ENCODE measurements at places on chromosomes 7 and 10.

- peak; percentile 90 for DNase-seq
Measured at GRCh38 chr7:154451480-154452457, 399.6 kb downstream of the DPP6 start.

DNA sequence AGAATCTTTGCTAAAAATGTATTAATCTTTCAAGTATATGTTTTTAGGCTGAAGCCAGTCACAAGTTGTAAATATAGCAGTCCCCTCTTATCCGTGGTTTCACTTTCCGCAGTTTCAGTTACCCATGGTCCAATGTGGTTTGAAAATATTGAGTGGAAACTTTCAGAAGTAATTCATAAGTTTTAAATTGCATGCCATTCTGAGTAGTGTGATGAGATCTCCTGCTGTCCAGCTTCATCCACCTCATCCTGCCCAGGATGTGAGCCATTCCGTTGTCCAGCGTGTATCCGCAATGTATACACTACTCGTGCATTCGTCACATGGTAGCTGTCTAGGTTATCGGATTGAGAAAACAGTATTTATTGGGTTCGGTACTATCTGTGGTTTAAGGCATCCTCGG, 12.2 kb downstream of the PDCD4 start:
- no peak for DNase-seq

DNA sequence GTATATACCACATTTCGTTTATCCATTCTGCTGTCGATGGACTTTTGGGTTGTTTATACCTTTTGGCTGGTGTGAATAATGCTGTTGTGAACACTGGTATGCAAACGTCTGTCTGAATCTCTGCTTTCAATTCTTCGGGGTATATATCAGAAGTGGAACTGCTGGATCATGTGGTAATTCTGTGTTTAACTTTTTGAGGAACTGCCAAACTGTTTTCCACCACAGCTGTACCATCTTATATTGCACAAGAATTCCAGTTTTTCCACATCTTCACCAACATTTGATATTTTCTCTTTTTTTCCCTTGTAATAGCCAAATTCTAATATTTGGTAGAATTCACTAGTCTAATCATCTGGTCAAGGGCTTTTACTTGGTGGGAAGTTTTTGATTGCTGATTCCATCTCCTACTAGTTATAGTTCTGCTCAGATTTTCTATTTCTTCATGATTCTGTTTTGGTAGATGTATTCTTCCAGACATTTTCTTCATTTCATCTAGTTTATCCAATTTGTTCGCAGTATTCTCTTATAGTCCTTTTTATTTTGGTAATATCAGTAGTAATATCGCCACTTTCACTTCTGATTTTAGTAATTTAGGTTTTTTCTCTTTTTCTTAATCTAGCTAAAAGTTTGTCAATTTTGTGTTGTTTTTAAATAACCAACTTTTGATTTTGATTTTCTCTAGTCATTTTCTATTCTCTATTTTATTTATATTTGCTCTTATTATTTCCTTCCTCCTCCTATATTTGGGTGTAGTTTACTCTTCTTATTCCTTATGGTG, 271.2 kb downstream of the ZEB1 start:
- DNase-seq, result peak; percentile 55

GRCh38 chr10:131049016-131049415, 262.5 kb downstream of the TCERG1L start:
- DNase-seq, result no peak

- no peak for DNase-seq
Measured at GRCh38 chr7:20238754-20239324, 21.7 kb upstream of the MACC1 start.

GRCh38 chr10:7444551-7445121, 33.8 kb upstream of the SFMBT2 start:
- DNase-seq, result peak; percentile 34

DNA sequence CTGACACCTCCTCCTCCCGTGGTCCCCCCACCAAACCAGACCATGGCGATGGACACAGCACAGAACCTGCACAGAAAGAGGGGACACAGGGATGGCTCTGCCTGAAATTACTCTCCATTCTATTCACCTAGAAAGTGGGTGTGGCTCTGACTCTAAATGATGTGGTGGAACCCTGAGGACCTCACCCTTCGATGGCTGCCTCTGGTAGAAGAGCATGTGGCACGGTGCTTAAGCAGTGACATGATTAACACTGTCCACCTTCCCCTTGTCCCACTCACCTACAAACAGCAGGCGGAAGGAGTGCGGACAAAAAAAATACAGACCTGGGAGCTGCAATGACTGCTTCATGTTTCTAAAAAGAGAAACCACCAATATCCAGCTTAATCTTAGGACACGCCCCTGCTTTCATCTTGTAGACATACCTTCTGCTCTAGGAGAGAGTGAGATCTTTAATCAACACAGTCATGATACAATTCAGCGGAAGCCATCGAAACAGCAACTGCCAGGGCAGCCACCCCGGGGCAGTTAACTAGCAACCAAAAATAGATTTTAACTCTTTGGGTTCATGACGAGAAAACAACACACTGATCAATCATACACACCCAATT, 11.4 kb downstream of the JCAD start:
- DNase-seq, result no peak

DNA sequence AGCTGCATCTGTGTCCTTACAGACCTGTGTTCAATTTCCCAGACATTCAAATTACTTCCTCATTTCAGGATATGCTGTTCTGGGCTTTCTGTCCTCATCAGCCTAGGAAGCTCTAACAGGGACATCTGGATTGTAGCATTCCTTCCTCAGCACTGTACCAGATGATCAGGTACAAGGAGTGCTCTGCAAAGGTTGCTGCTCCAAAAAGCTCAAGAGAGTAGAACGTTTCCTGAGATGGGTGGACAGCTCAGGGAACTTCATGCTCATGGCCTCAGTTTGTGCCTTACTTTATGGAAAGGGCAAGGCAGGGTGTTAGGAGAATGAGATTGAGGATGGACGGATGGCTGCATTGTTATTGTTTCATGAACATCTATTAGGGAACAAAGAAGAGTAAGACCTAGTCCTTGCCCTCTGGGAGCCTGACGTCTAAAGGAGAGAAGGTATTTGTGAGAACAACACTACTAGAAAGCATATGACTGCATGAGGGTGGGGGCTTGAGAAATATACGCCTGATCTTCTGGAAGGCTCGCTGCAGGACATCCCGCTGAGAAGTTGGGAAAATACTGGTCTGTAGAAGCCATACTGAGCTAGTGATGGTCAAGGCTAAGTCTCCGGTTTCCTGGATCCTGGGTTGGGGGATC, 10.5 kb upstream of the ZNF212 start:
- DNase-seq, result peak; percentile 6

- peak; percentile 30 for DNase-seq
Measured at GRCh38 chr7:112420236-112420861, 29.9 kb upstream of the IFRD1 start.

DNA sequence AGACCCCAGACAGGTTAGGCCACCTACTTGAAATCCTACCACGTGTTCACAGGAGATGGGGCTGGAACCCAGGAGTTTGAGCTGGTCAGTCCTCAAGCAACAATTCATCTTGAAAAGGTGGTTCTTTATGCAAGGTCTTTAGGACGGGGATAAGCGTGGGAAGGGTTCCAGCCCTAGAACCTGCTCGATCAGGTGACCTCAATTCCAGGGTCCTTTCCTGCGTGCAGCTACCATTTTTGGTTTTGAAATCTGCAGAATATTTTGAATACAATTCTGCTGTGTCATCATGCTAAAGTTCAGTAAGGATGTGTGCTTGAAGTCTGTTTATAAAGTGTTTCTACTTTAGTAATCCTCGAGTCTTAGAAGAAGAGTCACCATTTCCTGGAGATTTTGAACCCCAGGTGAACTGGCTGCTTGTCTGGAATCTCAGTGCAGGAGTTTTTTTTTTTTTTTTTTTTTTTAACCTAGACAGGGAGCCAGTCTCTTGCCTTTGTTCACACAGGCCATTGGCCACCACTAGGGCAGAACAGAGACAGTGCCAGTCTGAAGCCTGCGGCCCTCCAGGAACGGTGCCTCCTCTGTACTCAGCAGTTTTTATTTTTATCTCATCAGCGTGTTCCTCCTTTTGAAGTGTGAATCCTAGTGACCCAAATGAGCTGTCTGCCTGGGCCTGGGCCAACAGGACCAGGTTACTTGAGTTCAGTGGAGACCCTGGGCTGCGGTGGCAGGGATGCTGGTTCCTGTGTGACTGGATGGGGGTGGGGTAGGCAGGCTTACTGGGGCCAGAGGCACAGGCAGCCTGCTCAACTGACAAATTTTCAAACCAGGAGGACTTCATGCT, 54.6 kb downstream of the EEPD1 start:
- peak; percentile 67 for DNase-seq

GRCh38 chr10:63554657-63555056, 33.5 kb downstream of the REEP3 start:
- no peak for DNase-seq

DNA sequence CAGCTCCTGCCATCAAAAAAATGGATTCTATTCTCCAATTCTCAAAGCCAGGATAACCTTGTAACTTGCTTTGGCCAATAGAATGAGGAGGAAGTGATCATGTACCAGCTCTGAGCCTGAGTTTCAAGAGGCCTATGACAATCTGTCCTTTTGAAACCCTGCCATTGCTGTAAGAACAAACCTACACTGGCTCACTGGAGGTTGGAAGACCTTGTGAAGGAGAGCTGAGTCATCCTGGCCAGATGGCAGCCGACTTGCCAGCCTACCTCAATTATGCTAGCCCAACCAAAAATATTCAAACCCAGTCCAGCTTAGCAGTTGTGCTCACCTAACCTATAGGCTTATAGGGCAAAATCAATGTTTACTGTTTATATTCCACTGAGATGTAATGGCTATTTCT, 93.0 kb downstream of the HGF start:
- no peak for DNase-seq

DNA sequence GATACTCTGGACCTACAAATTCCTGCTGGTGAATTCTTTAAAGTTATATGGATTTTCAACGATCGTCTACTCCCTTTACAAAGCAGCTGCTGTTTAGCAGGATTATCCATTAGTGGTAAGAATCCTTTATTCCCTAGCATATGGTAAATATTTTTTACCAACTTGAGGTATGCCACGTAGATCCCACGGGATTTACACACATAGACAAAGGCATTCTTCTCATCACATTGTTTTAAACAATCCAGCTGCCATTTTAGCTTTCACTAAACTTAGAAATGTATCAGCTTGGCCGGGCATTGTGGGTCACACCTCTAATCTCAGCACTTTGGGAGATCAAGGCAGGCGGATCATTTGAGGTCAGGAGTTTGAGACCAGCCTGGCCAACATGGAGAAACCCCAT, 148.0 kb upstream of the SH2B2 start:
- DNase-seq, result no peak

DNA sequence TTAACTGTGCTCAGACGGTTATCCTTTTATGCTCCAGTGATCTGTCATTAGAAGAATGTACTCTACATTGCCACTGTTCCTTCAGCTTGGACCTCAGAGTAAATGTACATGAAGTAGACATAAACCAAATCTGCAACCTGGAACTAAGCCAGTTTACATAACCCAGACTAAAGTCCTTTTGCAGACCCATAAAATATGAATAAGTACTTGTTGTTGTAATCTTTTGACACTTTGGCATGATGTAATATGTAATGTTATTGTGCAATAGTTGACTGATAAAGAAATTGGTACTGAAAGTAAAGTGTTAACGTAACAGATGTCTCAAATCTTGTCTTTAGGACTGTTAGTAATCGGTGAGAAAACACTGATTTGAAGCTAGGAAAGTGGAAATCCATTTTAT, 115.8 kb upstream of the SORCS1 start:
- DNase-seq, result no peak

DNA sequence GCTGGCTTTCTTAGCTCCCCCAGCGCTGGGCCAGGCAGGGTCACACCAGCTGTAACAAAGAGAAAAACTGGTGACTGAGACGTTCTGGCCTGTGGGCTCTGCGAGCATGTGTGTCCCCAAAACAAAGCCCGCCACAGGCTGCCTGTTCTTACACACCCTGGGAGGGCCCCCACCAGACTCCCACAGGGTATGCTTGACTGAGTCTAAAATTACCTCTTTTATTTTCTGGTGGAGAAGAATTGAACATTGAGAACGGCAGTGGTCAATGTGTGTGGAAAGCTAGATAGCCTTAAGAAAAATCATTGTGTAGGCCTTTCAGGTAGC, 808 bp downstream of the C10orf71 start:
- peak; percentile 70 for DNase-seq

- no peak for DNase-seq
Measured at GRCh38 chr10:88187472-88187871, 324.0 kb downstream of the PTEN start.

- peak; percentile 41 for DNase-seq
Measured at GRCh38 chr10:43257347-43258210, 9.3 kb downstream of the RASGEF1A start.

DNA sequence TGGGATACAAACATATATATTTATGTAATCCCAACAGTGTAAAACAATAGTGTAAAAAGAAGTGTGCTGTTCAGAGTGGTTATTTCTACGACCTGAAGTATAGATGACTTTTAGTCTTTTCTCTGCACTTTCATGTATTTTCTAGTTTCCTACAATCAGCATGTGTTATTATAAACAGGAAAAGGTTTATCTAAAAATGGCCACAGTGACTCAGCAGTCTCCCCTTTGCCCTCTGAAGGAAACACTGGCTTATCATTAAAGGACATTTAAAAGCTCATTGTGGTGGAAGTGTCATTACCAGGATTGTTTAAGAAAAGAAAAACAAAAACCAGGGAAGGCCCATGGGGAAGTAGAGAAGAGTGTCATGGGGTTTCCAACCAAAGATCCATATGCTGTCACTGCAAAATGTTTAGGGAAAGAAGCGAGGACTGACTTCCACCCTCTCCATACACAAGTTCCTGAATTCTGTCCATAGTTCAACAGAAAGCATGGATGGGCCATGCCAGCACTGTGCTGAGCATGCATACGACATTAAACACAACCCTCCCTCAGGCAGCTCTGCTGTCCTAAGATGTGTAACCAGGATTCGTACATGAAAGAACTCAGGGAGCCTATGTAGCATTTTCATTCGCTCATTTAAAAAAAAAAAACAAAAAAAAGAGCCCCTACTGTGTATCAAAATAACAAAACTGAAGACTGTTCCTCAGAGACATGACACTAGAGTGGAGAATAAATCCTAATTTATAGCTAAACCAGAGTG, 10.2 kb downstream of the CYREN start:
- no peak for DNase-seq

DNA sequence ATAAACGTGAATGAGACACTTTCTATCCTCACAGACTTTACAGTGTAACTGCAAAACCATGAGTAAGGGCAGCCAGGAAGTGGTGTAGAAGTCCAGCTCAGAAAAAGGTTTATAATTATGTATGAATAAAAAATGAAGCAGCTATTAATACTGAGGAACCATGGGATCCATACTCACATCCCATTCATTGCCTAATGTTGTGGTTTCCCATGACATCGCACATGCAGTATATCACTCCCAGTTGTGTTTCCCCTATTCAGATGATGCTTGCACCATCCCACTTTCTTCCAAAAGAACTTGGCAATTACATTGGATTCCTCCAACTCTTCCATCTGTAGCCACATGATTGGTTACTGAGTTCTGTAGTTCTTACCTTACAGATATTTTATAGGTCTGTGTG, 74.5 kb upstream of the SEMA3D start:
- DNase-seq, result no peak

- DNase-seq, result no peak
Measured at GRCh38 chr7:138749960-138750359, 47.8 kb upstream of the TMEM213 start.

- DNase-seq, result no peak
Measured at GRCh38 chr10:123404357-123404756, 250.2 kb downstream of the BUB3 start.

All from tongue (tissue), 3 donors.